CD14-positive monocyte (primary cell): ENCODE measurements at places on chromosomes 11 and 22.
A peak's percentile ranks its signal among the peaks of the same experiment; 100 is the strongest.

- DNase-seq, result peak; percentile 64
Measured at GRCh38 chr11:554428-555226, 5.9 kb downstream of the LMNTD2 start.

DNA sequence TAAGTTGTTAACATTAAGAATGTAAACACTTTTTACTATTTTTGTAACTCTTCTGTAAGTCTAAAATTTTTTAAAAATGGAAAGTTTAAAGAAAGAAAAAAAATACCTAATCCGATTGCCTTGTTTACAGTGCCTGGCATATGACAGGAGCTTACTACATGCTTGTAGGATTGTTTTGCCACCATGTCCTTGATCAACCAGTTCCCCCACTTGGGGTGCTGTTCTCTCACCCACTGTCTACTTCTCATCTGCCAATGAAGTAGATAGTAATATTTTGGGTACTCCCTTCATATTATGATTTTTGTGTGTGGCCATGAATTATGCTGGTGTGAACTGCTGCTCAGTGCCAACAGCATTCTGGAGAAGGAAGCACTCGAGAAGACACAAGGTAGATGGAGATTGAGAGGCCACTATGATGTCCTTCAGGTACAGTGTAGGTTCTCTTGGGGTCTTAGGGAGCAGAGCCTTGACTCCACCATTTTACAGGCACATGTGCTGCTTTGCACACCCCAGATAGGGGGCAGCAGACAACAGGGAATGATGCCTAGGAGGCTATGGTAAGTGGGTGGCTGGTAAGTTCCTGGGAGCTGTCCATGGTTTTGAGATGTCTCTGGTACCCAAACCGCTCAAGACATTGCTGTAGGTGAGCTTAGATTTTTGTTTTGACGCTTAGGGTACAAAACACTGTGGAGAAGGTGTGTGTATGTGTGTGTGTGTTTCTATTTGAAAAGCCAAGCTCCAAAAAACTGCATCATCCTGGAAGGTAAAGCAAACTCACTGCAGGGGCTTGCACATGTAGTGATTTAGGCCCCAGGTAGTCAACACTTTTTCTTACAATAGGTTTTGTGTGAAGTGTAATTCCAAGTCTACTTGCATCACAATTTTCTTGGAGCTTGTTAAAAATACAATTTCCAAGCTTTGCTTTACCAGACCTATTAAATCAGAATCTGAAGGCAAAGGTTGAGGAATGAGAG, 494.5 kb upstream of the LARGE1 start:
- DNase-seq, result no peak

DNA sequence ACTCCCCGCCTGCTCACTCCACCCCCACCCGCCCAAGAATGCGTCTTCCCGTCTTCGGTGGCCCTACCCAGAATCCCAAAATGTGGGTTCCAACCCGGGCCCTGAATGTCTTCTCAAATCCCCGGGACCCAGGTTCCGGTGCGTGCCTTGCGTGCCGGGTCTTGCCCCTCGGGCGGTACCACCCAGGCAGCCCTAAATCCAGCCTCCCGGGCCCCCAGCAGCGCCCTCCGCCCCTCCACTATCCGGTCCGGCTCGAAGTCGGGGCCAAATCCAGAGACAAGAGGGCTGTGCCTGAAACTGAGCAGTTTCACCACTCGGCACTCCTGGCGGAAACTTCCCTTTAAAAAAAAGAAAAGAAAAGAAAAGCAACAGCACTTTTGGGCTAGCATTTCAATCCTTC, 16.3 kb upstream of the CCT8L2 start:
- no peak for DNase-seq

GRCh38 chr11:26953770-26954392, 40.0 kb upstream of the FIBIN start:
- no peak for DNase-seq

- no peak for DNase-seq
Measured at GRCh38 chr11:900545-900944, 10.1 kb downstream of the CHID1 start.

DNA sequence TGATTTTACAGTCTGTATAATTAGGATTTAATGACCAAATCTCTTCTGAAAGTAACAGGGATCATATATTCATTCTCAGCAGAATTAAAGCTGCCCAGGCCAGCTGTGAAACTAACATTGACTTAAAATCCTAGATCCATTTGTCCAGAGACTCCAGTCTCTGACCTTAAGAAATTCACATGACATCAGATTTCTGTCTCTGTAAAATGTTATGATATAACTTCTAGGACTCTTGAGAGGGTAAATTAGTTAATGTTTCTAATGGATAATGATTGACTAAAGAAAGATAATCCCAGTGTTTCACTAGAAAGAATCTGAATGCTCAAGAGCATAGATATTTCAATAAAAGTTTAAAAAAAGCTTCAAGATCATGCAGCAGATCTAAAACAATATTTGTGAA, 6.3 kb downstream of the NOX4 start:
- DNase-seq, result no peak

- no peak for DNase-seq
Measured at GRCh38 chr11:19163617-19164016, 38.2 kb downstream of the CSRP3 start.

DNA sequence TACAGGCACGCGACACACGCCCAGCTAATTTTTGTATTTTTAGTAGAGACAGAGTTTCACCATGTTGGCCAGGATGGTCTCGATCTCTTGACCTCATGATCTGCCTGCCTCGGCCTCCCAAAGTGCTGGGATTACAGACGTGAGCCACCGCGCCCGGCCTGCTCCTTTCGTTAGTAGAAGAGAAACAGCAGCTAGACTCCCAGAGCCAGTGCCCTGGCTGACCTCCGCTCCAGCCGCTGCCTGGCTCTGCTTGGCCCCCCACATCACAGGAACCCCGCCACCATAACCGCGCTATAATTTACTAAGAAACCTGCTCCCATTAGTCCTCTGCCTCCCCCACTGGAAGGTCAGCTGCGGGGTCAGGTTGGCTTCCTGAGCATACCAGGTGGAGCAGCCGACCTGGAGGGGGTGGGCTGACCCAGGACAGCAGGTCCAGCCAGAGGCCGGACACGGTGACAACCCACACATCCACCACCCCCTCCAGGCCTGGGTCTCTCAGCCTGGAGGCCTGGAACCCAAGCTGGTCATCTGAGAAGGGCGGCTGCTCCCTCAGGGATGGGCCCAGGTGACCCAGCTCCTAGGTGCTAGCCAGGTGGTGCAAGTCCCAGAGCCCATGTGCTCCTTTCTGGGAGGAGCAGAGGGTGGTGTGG, 7.5 kb upstream of the POLDIP3 start:
- DNase-seq, result peak; percentile 4

DNA sequence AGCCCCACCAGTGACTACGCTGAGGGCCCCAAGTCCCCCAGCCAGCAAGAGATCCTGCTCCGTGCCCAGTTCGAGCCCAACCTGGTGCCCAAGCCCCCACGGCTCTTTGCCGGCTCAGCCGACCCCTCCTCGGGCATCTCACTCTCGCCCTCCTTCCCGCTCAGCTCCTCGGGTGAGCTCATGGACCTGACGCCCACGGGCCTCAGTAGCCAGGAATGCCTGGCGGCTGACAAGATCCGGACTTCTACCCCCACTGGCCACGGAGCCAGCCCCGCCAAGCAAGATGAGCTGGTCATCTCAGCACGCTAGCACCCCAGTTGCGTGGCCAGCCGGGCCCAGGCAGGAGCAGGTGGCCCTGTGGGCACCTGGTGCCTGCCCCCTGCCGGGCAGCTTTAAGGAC, 8.3 kb upstream of the MYRF start:
- no peak for DNase-seq

GRCh38 chr11:112255067-112255720, 5.5 kb downstream of the PLET1 start:
- DNase-seq, result no peak

DNA sequence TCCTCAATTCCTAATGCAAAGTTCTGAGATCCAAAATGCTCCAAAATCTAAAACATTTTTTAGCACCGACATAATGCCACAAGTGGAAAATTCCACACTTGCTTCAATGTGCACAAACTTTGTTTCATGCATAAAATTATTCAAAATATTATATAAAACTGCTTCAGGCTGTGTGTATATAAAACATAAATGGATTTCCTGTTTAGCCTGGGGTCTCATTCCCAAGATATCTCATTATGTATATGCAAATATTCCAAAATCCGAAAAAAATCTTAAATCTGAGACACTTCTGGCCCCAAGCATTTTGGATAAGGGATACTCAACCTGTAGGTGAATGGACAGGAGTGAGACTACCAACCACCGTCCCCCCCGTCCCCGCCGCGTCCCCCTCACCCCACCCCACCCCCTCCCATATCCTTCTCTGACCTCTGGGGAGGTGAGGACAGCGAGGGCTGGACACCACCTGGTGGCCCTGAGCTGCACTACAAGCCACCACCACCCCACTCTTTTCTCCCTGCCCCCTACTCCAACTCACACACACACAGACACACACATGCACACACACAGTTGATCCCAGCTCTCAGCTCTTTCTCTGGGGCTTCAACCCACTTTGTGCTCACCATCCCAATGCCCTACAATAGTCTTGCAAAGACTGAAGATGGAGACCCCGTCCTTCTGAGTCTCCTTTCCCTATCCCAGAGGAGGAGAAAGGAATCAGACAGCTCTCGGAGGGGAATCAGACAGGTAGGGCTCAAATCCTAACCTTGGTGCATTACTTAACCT, 101.0 kb downstream of the PDE2A start:
- DNase-seq, result peak; percentile 61

- DNase-seq, result peak; percentile 49
Measured at GRCh38 chr22:25564320-25564978, at the start of gene GRK3. Gene GRK3, plus strand, starts transcription at chr22:25564675. Its CDS starts 366 bp downstream, at chr22:25565041.

- no peak for DNase-seq
Measured at GRCh38 chr11:17494019-17494418, 17.4 kb upstream of the ABCC8 start.

DNA sequence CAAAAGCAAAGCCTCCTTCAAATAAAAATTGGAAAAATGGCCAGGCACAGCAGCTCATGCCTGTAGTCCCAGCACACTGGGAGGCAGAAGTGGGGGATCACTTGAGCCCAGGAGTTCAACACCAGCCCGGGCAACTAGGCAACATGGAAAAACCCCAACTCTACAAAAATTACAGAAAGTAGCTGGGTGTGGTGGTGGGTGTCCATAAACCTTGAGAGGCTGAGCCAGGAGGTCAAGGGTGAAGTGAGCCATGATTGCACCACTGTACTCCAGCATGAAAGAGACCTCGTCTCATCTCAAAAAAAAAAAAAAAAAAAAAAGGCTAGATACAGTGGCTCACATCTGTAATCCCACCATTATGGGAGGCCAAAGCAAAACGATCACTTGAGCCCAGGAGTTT, 22.3 kb downstream of the DDX6 start:
- DNase-seq, result no peak

GRCh38 chr11:67253872-67254624, 12.2 kb upstream of the GRK2 start:
- DNase-seq, result no peak

GRCh38 chr11:119666061-119666460, 62.9 kb downstream of the NECTIN1 start:
- DNase-seq, result no peak

- no peak for DNase-seq
Measured at GRCh38 chr11:10310301-10310841, 5.5 kb downstream of the ADM start.

DNA sequence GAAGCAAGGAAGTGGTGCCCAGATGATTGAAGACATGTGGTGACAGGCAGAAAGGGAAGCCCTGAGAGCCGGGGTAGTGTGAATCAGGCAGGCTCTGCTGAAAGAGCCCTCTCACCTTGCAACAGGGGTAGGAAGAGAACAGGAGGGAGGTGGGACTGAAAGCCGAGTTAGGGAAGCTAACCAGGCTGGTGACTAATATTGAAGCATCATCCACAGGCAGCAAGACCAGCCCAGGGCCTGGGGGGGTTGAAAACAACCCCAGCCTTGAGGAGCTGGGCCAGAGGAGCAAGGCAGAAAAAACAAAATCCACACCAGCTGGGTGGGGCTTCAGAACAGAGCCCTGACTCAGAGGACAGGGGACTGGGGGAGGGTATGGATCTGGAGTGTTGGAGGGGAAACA, 35.0 kb upstream of the CRTAM start:
- DNase-seq, result no peak

GRCh38 chr22:22810018-22810427, 77.6 kb upstream of the IGLL5 start:
- DNase-seq, result peak; percentile 73

DNA sequence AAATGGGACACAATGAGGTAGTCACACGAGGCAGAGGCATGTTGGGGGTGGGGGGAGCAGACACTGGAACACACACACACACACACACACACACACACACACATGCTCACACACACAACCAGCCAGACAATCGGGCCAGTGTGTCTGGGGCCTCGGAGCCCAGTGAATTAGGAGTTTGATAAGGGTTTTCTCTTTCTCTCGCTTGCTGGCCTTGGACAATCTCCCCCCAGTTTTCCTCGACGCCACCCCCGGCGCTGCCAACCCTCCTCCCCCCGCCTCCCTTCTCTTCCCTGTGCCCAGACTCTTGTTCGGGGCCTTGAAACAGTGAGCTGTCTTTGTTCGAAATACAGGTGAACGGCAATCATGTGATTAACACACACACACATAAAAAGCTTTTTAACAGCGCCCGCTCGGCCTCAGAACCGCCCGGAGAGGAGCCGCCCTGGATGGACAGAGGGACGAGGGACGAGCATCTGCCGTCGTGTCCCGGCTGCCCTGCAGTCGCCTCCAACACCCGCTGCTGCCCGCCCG, 1.5 kb upstream of the SOX10 start:
- DNase-seq, result no peak

GRCh38 chr11:75954039-75954438, 139.0 kb downstream of the UVRAG start:
- DNase-seq, result no peak

- no peak for DNase-seq
Measured at GRCh38 chr11:117612177-117612576, 184.8 kb downstream of the DSCAML1 start.

- no peak for DNase-seq
Measured at GRCh38 chr22:44154436-44154942, 26.2 kb upstream of the PARVG start.

DNA sequence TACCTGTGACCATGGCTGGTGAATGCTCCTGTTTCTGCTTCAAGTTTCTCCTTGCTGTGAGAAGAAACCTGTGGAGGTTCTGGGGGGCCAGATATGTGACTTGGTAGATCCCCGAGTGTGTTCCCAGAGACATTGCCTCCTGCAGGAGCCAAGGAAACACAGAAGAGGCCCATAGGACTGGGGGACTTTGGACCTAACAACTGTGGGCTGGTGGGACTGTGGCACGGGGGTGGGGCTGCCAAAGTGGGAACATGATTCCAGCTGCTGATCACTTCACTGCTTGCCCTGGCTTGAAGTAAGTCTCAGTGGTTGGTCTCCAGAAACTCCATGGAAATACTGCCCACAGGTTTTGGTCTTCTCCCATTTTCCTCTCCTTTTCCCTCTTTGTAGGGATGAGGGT, 4.1 kb upstream of the NR1H3 start:
- no peak for DNase-seq

- DNase-seq, result no peak
Measured at GRCh38 chr22:23622634-23623033, 9.5 kb downstream of the DRICH1 start.

DNA sequence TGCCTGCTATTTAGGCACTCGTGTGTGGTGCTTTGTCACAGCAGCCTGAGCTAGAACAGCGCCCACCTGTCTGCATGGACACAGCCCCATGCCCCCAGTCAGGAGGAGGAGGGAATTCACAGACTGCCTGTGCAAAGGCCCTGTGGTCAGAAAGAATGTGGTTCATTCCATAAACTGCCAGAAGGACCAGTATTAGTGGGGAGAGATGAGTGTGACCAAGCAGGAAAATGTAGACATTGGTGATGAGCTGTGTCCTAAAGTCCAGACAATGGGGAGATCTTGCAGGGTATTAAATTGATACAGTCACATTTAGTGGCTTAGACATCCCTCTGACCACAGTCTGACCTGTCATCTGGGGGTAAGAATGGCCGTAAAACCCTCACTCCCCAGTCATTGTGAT, 83.7 kb upstream of the LINC01488 start:
- no peak for DNase-seq
